ENCODE measurements at places on chromosomes 6 and 20.
A peak's percentile ranks its signal among the peaks of the same experiment; 100 is the strongest.

- no peaks in the 10 kb centered on the region for H3K4me1 ChIP-seq
- no peaks in the 10 kb centered on the region for H3K27me3 ChIP-seq
- H3K4me3 ChIP-seq = no peak overlapping the region
- no peak overlapping the region for H3K27ac ChIP-seq
- no peaks in the 10 kb centered on the region for H3K36me3 ChIP-seq
Measured at GRCh38 chr6:78345882-78346281, 521.5 kb upstream of the IRAK1BP1 start.

GRCh38 chr6:106453756-106454367 lies 93.3 kb downstream of the CRYBG1 start:
- no peaks in the 10 kb centered on the region for H3K4me1 ChIP-seq
- DNase-seq = no peak

DNA sequence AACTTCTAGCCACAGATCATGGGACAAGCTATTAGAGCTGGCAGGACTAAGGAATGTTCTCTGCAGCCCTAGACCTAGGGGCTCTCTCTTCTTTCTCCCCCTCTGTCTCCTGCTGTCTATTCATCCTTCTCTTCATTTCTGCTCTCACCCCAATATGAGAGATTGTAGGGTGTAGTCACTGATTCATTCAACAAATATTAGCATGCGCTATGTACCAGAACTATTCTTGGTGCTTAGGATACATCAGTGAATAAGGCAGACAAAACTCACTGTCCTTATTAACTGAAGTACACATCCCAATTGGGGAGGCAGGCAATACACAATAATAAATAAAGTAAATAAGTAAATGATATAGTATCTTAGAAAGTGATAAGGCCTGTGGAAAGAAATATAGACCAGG lies 14.7 kb upstream of the SIRPB2 start:
- DNase-seq = no peak
- no peak overlapping the region for H3K27ac ChIP-seq
- H3K36me3 ChIP-seq = no peaks in the 10 kb centered on the region
- H3K4me1 ChIP-seq = peaks cover 2% of the 10 kb centered on the region

DNA sequence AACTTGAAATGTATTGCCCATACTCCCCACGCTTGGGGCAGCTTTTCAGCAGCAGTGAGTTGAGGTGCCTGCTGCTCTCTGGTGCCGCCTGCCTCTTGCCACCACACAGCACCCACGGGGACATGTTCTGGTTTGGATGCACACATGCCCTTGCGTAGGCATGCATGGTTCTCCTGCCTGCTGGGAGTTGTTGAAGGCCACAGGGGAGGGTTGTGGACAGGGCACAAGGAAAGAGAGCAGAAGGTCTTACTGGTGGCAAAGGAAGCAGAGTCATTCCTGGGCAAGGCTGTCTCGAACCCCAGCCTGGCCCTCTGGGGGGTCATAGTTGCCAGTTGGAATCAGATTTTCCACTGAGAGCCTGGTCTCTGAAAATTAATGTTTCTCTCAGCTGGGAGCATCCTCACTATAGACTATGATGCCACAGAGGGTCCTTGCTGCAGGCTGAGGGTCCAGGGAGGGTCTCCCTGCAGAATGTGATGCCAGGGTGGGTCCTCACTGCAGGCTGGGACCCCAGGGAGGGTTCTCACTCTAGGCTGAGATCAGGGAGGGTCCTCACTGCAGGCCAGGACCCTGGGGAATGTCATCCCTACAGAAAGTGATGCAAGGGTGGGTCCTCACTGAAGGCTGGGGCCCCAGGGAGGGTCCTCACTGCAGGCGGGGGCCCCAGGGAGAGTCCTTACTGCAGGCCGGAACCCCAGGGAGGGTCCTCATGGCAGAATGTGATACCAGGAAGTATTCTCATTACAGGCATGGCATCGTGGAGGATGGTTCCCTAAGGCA lies 59.2 kb downstream of the TOX2 start:
- H3K36me3 ChIP-seq = no peaks in the 10 kb centered on the region
- no peak overlapping the region for H3K4me3 ChIP-seq
- no peak for DNase-seq
- H3K27ac ChIP-seq = no peak overlapping the region

DNA sequence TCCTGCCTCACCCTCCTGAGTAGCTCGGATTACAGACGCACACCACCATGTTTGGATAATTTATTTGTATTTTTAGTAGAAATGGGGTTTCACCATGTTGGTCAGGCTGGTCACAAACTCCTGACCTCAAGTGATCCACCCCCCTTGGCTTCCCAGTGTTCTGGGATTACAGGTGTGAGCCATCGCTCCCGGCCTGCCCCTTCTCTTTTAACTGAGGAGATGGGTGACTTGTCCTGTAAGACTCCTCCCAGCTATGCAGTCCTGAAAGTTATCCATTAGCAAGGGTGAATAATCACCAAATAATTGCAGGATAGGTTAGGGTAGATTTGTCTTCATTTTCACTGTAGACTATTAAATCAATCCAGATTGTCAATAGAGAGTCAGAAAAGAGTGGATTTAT lies 40.5 kb upstream of the JARID2 start:
- no peak overlapping the region for H3K27ac ChIP-seq
- DNase-seq = no peak
- no peaks in the 10 kb centered on the region for H3K36me3 ChIP-seq

DNA sequence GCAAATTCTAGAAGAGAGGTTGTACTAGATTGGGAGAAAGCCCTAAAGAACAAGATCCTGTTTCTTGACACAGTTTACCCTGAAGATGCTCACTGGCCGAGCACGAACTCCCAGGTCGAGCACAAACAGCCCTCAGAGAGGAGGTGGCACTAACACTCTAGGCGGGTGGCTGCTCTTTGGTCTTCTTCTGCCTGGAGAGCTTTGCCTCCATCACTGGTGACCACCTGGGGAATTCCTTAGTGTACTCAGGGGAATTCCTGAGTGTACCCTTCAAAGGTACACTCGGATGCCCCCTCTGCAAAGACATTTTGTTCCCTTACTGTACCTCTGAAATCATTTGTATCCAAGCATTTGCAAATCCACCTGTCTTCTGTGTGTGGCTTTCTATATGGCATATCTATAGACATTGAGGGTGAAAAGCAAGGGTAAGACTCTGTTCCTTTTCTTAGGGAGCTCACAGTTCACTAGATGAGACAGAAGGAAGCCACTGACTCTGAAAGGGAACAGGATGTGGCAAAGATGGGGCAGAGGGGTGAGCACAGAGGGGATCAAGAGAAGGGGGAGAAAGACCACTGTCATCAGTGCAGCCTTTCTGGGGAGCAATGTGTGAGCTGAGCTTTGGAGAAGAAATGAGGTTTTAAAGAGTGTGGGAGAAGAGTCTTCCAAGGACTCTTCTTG lies 169.8 kb upstream of the PROKR2 start:
- DNase-seq = no peak
- H3K36me3 ChIP-seq = no peaks in the 10 kb centered on the region
- no peak overlapping the region for H3K4me3 ChIP-seq
- H3K27me3 ChIP-seq = peaks cover 27% of the 10 kb centered on the region
- H3K4me1 ChIP-seq = no peaks in the 10 kb centered on the region

DNA sequence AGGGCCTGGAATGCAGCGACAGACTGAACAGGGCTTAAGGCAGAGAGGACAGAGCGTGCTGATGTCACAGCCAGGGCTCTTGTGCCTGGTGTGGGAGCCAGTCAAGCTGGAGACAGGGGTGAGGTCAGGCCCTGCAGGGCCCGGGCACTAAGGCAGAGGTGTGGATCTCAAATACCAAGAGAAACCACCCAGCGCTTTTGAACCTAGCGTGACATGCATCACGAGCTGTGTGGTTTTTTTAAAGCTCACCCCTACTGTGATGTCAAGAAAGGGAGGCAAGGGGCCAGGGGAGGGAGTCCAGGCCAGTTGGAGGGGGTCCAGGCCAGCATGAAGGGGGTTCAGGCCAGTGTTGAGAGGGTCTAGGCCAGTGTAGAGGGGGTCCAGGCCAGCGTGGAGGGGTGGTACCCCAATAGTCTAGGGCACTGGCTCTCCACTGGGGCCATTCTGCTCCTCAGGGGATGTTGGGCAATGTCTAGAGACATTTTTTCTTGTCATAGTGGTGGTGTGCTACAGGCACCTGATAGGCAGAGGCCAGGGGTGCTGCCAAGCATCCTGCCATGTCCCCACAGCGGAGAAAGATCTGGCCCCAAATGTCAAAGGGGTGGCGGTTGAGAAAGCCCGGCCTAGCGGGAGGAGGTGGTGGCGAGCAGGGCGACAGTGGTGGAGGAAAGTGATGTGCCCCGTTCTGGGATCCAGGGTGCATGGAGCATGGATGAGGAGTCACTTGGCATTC lies 42.6 kb downstream of the RBM38 start:
- H3K27me3 ChIP-seq = no peaks in the 10 kb centered on the region
- H3K27ac ChIP-seq = peak overlapping the region; percentile 73
- H3K4me3 ChIP-seq = peak overlapping the region; percentile 24
- H3K4me1 ChIP-seq = peaks cover 47% of the 10 kb centered on the region
- no peak for DNase-seq
